GM12892 (cell line): ENCODE measurements at places on chromosomes 12 and 14.

DNA sequence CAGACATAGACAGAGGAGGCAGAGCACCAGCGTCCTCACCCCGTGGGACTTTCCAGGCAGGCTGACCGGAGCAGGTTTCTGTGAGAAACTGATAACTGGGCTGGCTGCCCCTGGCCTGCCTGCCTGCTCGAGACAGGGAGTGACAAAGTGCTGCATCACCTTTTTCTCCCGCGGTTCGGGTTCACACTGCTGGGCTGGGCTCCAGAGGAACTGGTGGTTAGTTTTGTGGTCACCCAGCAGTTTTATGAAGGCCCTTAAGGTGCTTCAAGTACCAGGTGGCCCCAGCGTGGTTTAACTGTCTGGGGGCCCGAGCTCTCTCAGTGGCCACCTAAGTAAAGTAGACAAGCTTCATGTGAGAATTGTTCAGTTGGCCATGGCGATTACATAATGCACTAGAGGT is 1073.6 kb downstream of the BCL11B start:
- DNase-seq = no peak

- no peak for DNase-seq
Observed at GRCh38 chr14:92341791-92342190, 18.8 kb downstream of the SLC24A4 start.

- DNase-seq = no peak
Observed at GRCh38 chr14:102998393-102998792, 59.0 kb downstream of the CDC42BPB start.

DNA sequence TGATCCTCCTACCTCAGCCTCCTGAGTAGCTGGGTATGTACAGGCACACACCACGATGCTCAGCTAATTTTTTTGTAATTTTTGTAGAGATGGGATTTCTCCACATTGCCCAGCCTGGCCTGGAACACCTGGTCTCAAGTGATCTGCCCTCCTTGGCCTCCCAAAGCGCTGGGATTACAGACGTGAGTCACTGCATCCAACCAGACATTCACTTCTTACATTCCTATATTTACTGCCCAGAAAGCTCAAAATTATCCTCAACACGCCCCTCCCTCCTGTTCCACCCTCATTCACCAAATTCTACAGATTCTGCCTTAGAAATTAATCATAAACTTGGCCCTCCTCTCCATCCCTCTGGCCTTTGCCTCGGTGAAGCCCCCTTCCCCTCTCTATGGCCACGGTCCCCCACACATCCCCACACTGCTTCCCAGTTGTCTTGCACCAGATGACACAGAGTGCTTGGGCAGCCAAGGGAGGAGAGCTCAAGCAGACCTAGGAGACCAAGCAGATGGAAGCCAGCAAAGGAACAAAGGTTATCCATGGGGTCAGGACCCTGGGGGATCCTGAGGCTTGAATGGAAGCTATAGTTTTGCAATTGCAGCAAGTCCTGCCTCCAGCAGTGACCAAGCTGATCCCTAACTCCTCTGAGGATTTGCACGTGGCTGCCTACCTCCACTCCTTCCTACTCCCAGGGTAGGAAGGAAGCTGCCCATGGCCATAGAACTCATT is 213.2 kb upstream of the FOXN3 start:
- no peak for DNase-seq

GRCh38 chr14:95391331-95391730 is 71.6 kb upstream of the CLMN start:
- no peak for DNase-seq

DNA sequence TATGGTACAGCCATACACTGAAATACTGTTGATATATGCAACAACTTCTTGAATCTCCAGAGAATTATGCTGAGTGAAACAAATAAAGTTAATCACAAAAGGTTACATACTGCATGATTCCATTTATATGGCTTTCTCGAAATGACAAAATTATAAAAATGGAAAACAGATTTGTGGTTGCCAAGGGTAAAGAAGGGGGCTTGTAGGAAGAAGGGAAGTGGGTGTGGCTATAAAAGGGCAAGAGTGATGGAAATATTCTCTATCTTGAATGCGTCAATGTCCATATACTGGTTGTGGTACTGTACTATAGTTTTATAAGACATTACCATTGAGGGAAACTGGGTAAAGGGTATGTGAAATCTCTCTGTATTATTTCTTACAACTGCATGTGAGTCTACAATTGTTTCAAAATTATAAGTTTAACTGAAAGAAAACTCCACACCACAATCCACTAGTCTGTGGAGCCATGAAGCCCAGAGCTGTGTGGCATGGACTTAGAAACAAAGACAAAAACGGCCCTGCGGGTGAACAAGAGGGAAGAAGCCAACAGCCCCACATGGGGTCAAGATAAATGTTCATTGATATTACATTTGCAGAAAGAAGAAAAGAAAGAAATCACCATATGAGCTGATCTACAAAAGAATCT is 18.3 kb upstream of the TSPAN11 start:
- DNase-seq = no peak

- DNase-seq = no peak
Observed at GRCh38 chr14:71267007-71267513, 359.8 kb downstream of the PCNX1 start.

DNA sequence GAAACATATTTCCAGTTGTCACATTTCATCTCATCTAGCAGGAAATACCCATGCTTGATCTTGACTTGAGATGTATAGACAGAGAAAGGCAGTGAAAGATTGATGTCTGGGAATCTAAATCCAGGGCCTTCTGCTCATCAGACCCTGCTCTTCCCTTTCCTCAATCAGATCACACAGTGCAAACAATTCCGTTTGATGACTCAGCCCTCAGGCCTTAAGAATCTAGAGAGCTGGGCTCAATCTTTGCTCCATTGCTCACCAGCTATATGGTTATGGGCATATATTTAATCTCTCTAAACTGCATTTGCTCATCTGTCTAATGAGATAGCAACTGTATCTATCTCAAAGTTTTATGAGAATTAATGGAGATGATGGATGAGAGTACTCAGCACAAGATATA is 201.8 kb upstream of the CCDC196 start:
- no peak for DNase-seq
